ENCODE measurements at places on chromosomes 6 and 20.

- DNase-seq, result no peak
These were observed 116.0 kb downstream of the CRYBG1 start for GRCh38 chr6:106476331-106477105.

GRCh38 chr6:31689249-31690110, 8.6 kb upstream of the LY6G5C start:
- no peak for DNase-seq

GRCh38 chr6:107386340-107386739, 73.0 kb downstream of the PDSS2 start:
- peak; percentile 5 for DNase-seq

- DNase-seq, result peak; percentile 89
These were observed 71.7 kb downstream of the ATP9A start for GRCh38 chr20:51696304-51697071.

DNA sequence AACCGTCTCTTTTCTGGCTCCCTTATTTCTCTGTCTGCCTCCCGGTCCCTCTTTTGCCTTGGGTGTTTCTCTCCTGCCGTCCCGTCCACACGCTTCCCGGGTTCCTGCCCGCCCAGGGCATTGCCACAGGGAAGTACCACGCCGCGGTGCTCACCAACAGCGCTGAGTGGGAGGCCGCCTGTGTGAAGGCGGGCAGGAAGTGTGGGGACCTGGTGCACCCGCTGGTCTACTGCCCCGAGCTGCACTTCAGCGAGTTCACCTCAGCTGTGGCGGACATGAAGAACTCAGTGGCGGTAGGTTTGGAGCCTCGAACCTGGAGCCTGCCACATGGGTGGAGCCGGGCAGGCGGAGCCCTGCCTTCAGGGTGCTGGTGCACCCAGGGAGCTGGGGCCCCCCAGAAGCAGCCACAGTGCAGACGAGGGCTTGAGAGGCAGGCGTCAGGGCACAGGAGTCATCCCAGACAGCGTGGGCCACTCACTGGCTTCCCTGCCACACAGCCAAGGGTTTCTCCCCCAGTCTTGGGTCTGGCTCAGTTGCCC, 21.3 kb downstream of the NPEPL1 start:
- DNase-seq, result no peak

DNA sequence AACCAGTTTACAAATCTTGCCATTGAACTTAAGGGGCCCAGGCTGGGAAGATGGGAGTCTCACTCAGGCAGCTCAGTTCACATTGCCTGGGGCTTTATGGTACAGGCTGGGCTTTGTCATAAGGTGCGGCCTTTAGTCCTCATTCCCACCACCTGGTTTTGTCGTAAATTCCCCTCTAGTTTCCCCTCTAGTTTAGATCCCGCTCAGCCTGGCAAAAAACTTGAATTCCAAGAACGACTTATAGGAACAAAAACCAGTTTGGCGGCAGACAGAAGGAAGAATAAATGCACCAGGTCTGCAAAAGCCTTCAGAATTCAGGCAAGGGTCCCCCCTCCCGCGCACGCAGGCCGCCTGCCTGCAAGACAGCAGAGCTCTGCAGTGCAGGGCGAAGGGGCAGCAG, 4.1 kb downstream of the BMP7 start:
- DNase-seq, result no peak

Measured in A673 (cell line).